ENCODE measurements at places on chromosomes 7 and 10.

DNA sequence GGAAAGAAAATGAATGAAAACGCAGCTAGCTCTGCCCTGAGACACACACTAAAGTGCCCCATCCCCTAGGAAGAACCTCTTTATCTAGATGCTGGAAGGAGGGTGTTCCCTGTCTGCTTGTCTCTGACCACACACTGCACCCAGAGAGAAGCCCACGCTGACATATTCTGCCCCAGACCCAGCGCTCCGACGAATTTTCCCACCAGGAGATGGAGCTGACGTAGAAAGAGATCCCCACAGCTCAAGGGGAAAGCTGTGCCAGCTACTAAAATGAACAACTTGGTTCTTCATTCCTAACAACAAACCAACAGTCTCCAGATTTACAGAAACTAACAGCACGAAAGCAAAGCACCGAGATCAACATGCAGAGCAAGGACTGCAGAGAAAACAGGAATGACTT, 73.3 kb downstream of the KIAA1549 start:
- no peak for DNase-seq

- no peak for DNase-seq
Measured at GRCh38 chr7:51785171-51785570, 468.6 kb upstream of the COBL start.

GRCh38 chr7:159067576-159068487, 76.8 kb downstream of the VIPR2 start:
- DNase-seq: no peak

DNA sequence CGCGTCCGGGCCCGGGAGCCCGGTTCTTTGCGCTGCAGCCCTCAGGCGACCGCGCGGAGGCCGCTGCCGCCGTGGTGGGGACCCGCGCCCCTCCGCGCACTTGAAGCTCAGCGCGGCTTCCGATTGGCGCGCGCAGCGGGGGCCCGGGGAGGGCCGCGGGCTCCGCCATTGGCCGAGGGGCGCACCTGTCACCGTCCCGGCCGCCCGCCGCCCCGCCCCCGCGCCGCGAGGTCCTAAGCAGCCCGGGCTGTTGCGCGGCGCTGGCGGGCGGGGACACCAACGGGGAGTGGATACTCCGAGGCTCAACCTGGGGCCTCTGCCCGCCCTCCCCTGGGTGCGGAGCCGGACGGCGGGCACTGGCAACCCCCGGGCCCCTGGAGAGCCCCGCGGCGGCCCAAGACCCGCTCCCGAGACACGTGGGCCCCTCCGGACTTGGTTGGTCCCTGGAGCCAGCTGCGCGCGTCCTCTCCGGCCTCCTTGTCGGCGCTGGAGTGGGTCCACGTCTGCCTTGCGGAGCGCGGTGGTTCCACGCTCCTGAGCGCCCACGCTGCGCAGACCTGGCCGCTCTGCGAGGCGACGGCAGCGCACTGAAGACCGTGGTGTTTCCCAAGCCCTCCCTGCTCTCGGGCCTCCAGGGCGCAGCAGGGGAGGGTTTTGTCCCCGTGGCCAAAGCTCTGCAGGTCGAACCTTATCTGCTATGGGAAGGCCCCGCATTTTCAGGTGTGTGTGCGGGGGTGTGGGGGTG, at the start of gene MNX1:
Gene MNX1, minus strand, starts transcription at position 76 of the 745 bp plus-strand sequence. CDS start 313 bp downstream, outside the sequence.
- DNase-seq: peak; percentile 96

- no peak for DNase-seq
Measured at GRCh38 chr10:131021246-131021895, 290.1 kb downstream of the TCERG1L start.

DNA sequence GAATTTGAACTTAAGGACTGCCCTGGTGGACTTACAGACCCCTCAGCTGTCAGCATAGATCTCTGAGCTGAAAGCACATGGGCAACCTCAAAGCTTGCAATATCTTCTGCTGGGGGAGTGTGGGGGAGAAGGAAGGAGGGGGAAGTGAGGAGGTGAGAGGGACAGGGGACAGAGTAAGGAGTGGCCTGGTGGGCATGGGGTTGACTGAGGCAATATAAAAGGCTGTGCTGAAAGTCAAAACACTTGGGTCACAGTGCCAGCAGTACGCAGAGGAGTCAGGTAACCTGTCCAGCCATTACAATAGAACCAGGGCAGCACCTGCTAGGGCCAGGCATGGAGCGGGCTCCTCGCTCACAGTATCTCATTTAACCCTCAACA, 43.2 kb downstream of the PPP1R3C start:
- DNase-seq: no peak

DNA sequence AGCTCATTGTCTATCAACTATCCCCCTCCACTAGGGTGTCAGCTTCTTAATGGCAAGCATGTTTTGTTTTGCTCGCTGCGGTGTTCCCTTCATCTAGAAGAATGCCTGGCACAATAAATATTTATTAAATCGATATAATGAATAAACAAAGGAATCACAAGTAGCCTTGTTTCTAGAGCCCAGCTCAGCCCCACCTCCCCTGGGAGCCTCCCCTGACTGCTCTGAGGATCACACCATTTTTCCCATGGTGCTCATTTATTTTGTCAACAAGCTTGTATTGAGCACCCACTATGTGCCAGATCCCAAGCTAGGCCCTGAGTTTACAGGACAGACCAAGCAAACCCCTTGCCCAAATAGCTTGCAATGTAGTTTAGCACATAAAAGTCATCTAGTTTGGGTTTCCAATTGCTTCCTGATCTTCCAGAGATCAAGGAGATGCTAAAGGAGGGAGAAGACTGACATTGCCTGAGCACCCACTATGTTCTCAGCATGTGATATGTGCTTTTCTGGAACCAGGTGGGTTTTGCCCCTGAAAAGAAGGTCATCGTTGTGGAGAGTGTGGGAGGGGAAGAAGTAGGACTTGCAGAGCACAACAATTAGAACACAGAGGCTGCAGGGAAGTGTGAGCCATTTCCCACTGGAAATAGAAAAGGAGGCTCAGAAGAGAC, 42.3 kb upstream of the GPAM start:
- no peak for DNase-seq

DNA sequence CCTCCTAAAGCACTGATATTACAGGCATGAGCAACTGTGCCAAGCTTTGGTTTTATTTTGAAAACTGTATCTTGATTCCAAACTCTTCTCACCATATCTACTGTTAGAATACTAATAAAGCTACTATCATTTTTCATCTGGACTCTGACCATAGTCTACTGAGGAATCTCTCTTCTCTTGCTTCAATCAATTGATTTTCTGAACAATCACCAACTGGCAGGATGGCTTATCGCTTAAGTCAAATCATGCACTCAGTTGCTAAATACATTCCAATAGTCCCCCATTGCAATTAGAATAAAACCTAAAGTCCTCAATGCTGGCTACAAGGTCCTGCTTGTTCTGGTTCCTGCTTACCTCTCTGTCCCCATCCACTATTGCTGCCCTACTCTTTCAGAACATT, 2.3 kb upstream of the APBB1IP start:
- no peak for DNase-seq

DNA sequence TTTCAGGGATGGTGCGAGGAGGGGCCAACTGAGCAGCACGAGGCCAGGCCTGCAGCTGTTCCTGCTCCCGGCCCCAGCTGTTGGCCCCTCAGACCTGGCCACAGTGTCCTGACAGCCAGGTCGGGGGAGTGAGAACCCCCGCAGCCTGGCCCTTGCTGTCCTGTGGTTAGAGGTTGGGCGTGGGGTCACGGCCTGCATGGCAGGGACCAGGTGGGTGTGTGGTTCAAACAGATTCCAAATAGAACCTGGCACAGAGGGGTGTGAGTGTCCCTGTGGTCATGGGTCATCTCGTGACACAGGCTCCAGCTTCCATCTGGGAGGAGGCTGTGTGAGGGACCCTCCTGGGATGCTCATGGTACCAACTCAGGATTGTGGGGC, 10.3 kb downstream of the NPTX2 start:
- DNase-seq: no peak

- DNase-seq: no peak
Measured at GRCh38 chr10:16425449-16425848, 11.4 kb upstream of the PTER start.

DNA sequence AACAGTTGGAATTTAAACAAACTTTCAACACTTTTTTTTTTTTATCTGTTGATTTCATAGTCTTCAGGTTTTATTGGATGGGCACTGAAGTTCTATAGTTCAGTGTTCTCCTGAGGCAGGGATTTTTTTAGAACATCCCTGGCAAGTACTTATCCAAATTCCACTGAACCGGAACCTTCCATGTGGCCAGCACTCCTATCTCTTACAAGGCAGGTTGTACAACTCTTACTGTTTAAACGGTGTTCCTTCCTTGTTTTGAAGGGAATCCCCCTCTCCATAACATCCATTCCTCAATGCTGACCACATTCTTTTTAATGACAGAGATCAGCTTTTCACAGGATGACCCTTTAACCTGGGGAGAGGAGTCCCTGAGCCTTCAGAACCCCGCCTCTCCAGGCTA, 238.9 kb upstream of the CTBP2 start:
- DNase-seq: peak; percentile 19

DNA sequence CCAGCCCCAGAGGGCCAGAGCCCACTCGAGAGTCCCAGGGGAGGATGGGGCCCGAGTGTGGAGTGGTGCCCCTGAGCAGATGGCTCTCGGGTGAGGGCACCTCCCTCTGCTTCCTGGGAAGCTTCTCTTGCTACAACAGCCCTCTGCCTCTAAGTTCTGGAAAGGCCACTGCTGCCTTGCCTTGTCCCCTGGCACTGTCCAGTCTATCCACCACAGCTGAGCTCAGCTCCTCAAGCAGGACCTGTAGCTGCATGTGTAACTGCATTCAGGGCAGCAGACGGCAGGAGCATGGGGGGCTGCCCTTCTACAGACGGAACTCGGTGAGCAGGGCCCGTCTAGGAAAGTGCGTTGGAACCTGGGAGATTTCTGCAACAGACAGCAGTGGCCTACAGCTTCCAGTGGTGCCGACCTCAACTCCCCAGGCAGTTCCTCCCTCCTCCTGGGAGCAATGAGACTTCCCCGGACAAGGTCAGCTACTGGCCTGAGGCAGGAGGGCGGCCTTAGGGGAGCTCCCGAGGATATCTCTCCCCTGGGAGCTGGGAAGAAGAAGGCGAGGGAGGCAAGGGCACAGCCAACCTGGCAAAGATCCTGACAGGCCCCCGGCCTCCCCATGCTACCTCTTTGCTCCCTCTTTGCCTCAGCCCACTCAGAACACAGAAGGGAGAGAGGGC, 88.5 kb downstream of the DLG5 start:
- no peak for DNase-seq

DNA sequence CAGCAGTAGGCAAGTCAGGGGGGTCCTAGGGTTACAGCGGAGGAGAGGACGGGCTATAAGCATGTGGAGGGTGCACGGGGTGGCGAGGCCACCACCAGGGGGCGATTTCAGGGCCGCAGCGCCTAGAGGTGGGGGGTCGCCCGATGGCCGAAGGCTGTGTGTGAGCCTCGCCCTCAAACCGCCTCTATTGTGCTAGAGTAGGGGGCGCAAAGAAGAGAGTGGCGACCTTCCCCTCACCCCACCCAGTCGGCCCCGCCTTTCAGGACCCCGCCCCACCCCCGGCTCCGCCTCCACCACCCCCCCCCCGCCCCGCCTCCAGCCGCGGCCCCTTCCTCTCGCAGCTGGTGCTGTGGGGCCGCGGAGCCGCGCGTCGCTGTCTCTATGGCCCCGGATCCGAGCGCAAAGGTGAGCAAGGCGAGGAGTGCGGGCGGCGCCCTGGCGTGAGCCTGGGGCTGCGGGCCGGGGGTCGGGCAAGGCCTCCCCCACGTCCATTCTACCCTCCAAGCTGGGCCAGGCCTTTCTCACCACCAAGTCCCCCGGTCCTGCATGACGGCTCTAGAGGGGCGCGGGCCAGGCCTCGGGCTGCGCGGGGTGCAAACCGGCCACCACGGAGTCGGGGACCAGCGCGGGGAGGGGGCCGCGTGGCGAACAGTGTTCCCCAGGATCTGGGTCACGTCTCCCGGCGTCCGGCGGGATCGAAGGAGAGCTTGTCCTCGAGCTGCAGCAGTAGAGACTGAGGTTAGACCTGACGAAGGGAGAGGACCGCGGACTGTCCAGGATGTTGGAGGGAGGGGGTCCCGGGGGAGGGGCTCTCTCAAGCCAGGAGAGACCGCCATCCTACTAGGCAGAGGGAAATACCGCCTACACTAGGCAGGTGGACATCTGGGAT, at the start of gene SEMA4G:
Gene SEMA4G, plus strand, starts transcription at position 318 of the 889 bp plus-strand sequence. CDS start 3,409 bp downstream, outside the sequence.
- DNase-seq: peak; percentile 58

GRCh38 chr10:70295321-70295720, 11.5 kb upstream of the NPFFR1 start:
- DNase-seq: no peak

- no peak for DNase-seq
Measured at GRCh38 chr10:122091722-122092121, 102.8 kb downstream of the TACC2 start.

DNA sequence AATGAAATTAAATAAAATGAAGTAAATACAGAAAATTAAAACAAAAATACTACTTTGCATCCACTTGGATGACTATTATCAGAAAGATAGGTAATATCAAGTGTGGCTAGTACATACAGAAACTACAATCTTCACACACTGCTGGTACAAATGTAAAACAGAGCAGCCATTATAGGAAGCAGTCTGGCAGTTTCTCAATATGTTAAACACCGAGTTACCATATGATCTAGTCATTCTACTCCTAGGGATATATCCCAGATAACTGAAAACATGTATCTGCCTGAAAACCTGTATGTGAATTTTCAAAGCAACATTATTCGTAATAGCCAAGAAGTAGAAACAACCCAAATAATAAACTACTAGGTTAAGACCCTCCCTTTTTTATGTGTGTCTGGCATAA, 33.4 kb downstream of the LARP4B start:
- DNase-seq: no peak

GRCh38 chr10:90751107-90751997, 106.5 kb downstream of the HTR7 start:
- peak; percentile 46 for DNase-seq

GRCh38 chr10:89888321-89889070, 187.1 kb downstream of the KIF20B start:
- DNase-seq: no peak

- no peak for DNase-seq
Measured at GRCh38 chr7:130420943-130421578, 19.8 kb downstream of the CEP41 start.

Data from Calu3 (cell line).